ENCODE measurements at places on chromosomes 11 and 22.

- no peak for DNase-seq
These were observed 10.4 kb upstream of the LAYN start for GRCh38 chr11:111530091-111530490.

DNA sequence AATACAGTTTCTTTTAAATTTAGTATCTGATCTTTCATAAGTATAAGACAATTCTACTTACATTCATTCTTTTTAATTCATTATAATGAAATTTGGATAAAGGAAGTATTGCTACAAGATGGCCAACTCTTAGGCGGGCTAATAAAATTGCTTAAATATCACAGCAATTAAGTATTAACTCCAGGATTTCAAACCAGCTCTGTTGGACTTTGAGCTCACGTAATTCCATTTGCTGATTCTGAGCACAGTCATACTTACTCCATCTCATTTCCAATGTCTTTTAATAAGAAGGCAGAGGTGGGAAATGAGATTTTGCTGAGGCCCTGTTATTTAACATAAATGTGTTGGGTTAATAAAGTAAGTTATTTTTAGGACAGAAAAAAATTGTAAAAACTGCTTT, 748.1 kb downstream of the KCNA4 start:
- DNase-seq: peak; percentile 29

DNA sequence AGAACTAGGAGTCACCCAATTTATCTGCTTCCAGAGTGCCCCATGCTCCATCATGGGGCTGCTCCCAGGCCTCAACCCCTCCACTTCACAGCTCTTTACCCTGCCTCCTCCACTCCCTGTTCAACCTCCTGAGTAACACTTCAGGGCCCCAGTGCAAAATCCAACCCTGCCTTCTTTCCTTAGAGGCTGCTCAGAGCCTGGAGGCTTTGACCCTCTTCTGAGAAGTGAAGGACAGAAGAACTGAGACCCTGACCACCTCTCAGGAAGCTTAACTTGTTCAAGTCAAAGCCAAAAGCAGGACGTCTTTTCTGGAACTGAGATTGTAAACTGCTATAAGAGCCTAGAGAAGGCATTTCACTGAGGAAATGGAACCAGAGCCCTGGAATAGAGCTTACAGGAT, 15.5 kb downstream of the EIF3F start:
- DNase-seq: no peak

GRCh38 chr11:71202598-71202944, 49.8 kb downstream of the SHANK2 start:
- no peak for DNase-seq

DNA sequence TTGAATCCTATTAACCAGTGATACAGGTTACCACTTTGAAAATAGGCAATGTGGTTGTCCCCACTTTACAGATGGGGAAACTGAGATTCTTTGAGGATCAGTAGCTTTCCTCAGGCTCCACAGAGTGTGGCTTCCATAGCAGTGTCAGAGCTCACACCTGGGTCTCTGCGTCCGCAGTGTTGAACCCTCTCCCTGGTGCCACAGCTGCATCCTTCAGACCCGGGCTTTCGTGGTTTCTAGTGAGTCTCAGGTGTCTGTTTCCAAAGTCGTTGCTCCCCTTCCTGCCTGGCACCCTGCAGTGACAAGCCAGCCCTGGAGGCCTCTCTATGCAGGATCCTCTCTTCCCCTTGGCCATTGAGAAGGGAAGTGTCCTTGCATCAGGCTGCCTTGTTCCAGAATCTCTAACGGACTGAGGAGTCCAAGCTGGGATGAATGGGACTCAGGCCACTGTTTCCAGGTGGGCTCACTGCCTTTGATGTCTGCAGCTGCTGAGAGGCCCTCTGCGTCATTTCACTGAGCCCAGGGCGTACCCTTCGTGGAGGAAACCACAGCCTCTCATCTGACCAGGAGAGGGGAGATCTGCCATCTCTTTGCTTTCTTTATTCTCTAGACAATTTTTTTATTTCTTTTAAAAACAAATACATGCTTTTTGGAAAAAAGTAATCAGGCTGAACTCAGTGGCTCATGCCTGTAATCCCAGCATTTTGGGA, 48.4 kb upstream of the MICAL2 start:
- no peak for DNase-seq

DNA sequence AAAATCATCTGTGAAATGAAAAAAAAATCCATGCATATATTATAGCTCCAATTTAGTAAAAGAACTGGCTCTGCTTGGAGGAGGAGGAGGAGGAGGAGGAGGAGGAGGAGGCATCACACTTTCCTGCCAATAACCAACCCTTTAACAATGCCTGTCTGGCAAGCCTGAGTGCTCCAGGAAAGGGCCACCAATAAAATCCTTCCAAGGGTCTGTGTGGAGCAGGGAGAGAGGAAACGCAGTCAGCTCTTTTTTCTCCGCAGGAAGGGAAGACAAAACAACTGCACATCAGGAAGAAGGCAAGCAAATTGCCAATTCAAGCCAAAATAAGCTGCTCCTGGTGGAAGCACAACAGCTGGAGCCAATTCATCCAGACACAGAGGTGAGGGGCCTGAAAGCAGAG, 139.0 kb downstream of the KCNC1 start:
- no peak for DNase-seq

GRCh38 chr11:86735451-86736290, 63.3 kb upstream of the ME3 start:
- no peak for DNase-seq

DNA sequence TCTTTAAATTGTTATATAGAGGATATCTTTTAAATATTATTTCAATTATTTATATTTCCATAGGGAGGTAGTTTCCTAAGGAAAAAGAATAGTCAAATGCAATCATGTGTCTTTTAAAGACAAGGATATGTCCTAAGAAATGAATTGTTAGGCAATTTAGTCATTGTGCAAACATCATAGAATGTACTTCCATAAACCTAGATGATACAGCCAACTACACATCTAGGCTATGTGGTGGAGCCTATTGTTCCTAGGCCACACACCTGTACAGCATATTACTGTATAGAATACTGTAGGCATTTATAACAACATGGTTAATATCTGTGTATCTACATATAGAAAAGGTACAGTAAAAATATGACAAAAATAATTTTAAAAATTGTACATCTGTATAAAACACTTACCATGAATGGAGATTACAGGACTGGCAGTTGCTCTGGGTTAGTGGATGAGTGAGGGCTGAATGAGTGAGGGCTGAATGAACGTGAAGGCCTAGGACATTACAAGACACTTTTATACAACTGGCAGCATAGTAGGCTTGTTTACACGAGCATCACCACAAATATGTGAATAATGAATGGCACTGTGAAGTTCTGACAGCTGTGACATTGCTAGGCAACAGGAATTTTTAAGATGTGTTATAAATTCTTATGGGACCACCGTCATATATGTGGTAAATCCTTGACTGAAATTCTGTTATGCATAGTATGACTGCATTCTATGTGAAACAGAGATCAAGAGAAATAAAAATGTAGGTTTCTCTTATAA, 1879.0 kb upstream of the RAG2 start:
- no peak for DNase-seq

- no peak for DNase-seq
These were observed 484.7 kb upstream of the TENM4 start for GRCh38 chr11:79925570-79925969.

DNA sequence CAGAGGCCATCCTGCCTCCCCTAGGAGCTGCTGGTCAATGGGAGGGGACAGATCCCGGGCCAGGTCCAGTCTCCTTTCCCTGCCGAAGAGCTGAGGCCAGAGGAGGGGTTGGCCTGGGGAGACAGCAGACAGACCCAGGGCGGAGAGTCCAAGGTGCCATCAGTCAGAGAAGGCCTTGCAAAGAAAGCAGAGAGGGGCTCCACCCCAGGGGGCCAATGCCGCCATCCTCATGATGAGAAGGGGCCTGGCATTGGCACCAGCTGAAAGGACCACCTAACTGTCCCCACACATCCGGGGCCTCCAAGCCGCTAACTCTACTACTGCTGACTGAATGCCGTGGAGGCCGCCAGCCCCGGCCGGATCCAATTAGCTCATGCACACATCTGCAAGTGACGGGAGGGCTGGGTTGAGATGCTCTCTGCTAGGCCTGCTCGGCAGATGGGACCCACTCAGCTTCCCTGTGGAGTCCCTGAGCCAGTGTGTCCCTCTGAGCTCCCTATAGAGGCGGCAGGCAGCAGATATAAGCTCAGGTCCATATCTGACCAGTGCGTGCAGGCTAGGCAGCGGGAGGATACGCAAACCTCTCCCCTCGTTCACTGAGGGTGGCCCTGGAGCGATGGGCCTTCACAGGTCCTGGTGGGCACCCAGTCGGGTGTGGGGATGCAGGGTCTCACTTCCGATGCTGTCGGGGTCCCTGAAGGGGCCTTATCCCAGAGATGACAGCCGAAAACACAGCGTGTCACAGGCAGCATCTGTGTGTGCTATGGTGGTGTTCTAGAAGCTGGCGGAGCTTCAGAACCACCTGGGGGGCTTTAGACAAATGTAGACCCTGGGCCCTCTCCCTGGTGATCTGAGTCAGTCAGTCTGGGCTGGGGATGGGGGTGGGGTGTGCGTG, 183.9 kb downstream of the CTTN start:
- DNase-seq: no peak

DNA sequence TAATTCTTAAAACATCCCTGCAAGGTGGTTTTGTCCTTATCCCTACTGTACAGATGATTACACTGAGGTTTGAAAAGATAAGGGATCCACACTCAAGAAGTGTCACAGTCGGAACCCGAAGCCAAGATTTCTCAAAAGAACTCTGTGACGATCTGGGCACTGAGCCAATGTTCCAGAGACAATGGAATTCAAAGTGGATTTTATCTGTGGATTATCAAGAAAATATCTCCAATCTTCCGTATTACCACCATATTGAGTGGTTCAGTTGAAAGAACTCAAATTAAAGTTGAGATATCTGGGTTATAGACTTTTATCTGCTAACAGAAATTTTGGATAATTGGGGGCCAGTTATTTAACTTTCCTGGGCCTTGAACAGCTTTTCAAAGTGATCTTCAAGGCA, 100.0 kb upstream of the GRAMD1B start:
- no peak for DNase-seq

DNA sequence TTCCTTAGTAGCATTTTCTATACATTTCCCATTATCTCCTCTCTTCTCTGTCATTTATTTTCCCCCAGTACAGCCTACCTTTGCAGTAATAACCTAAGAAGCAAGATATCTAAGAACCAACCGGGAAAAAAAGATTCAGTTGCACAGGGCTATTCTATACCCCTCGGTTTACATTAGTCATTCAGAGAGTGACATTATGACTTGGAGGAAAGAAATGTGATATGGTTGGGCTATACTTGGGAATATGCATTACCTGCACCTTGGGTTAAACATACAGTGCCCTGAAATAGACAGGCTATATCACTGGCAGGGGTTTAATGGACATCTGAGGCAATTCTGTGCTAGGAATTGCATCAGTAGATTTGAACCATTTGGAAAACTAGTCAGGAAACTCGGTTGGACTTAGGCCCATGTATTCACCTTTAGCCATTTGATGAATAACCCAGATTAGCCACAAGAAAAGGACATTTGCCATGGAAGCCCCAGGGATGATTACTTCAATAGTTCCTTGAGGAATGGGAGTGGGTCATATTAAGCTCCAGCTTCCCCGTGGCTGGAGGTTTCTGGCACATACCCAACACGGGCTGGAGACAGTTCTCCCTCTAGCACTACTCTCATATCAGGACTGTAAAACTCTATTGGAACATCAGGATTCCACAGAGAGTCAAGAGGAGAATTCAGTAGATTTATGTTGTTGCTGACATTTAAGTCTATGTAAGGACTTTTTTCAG, 973.2 kb downstream of the NTM start:
- no peak for DNase-seq

DNA sequence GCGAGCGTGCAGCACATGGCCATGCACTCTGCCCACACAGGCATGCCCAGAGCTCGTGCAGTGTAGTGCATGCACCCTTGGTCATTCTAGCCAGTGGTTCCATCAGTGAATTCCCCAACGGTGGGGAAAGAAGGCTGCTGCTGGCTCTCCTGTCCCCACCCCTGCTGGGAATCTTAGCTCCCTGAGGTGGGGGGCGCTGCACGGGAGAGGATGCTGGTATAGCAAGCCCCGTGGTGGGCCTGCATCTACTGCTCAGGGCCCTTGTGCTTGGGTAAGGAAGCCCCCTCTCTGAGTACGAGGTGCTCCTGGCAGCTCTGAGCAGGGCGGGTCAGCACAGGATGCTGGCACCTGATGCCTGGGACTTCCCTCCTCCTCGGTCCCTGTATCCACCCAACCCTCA, 18.5 kb upstream of the BAIAP2L2 start:
- peak; percentile 8 for DNase-seq

- no peak for DNase-seq
These were observed 114.1 kb upstream of the GRAMD1B start for GRCh38 chr11:123316003-123316402.

DNA sequence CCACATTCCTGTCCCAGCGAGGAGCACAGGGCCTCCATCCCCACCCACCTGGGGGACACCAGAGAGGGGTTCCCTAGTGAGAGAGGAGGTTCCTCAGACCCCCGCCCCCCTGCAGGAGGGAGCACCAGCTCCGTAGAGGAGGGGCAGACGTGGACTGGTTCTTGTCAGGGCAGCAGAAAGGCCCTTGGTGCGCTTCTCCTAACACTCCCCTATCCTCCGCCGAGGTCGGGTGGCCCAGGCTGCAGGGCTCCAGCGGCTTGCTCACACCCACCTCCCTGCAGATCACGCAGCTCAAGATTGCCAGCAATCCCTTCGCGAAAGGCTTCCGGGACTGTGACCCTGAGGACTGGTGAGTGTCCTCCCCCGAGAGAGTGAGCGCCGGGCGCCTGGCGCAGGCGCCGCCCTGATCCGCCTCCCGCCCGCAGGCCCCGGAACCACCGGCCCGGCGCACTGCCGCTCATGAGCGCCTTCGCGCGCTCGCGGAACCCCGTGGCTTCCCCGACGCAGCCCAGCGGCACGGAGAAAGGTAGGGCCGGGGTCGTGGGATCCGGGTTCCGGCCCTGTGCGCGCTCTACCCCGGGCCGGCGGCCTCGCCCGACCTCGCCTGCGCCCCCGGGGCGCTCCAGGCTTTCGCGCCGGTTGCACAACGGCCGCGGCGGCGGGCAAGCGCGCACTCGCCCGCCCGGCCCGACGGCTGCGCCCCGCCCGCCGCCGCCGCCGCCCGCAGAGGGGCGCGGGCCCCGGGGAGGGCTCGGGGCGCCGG, 5.1 kb downstream of the TBX1 start:
- no peak for DNase-seq

DNA sequence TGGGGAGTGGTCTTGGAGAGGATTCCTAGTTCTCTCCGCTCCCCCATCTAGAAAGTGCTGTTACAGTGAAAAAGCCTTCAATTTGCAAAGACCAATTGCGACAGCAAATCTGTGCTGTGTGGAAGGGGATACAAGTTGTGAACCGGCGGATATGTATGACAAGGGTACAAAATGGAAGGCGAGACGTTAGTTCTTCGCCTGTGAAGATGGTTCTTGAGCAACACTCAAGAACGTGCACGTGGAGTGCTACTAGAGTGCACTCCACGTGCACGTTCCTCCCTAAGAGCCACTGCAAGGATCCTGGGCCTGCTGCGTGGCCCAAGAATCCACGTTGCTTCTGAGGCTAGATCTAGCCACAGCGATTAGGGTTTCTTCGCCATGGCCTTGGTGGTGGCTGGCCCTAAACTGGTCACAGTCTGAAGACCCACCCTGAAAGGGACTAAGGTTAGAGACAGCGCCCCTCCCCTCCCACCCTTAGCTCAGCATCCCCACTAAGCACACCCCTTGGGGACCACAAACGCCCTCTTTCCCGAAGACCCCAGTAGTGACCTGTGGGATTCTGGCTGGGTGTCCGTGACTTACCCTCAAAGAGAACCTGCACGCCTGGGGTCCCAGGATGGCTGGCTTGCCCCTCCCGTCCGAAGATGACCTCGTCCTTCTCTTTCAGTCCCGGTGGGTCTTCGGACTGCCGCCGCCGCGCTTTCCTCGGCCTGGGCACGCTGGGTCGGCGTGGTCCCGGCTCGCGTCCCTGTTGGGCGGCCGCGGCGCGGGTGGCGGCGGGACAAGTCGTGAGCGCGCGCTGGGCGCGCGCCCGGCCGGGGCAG, 519 bp upstream of the PDE3B start:
- DNase-seq: peak; percentile 32
